B cell (primary cell): ENCODE measurements at places on chromosomes 6 and 20. TPM values are rescaled to one million over a fixed set of nuclear protein-coding genes. Genes with fewer than 3 reads are reported as not detected.

Gene SNAI1
- total RNA-seq: 3.5 and 4.3 TPM in 2 replicates

Gene LY6G5B
- total RNA-seq: 42.3 and 44.2 TPM in 2 replicates

Gene HLA-DMB
- total RNA-seq: 587 and 593 TPM in 2 replicates

Gene PNLDC1
- total RNA-seq: 0.46 and 0.71 TPM in 2 replicates

Gene HRH3
- total RNA-seq: not detected in 2 replicates

Gene PRPH2
- total RNA-seq: 0.10 and 0.15 TPM in 2 replicates

Gene TNF
- 22.2 and 22.6 TPM in 2 replicates for total RNA-seq

Gene SLX4IP
- total RNA-seq: 8.1 and 9.6 TPM in 2 replicates

Gene VSTM2L
- not detected in 2 replicates for total RNA-seq

Gene LSM2
- total RNA-seq: 45.3 and 52.4 TPM in 2 replicates

Gene ID4
- total RNA-seq: not detected in 2 replicates

Gene FAM162B
- not detected in 2 replicates for total RNA-seq

Gene PIM1
- total RNA-seq: 99.7 and 102 TPM in 2 replicates

Gene MOXD1
- 6.7 and 7.0 TPM in 2 replicates for total RNA-seq

Gene BPI
- total RNA-seq: 0.44 TPM in 1 of 2 replicates, not detected in the other

Gene PCED1A
- 83.5 and 96.8 TPM in 2 replicates for total RNA-seq

Gene PDYN
- total RNA-seq: not detected in 2 replicates

Gene CYP21A2
- total RNA-seq: 0.51 TPM in 1 of 2 replicates, not detected in the other

Gene FAM83D
- 1.7 and 2.0 TPM in 2 replicates for total RNA-seq

Gene ANGPT4
- not detected in 2 replicates for total RNA-seq

Gene HLA-DQA1
- 463 and 489 TPM in 2 replicates for total RNA-seq

Gene GNMT
- total RNA-seq: 2.0 and 2.8 TPM in 2 replicates

Gene IMPG1
- total RNA-seq: not detected in 2 replicates

Gene NR2E1
- not detected in 2 replicates for total RNA-seq

Gene SPATS1
- not detected in 2 replicates for total RNA-seq

Gene MPIG6B
- 0.24 and 0.54 TPM in 2 replicates for total RNA-seq

Gene TRDN
- not detected in 2 replicates for total RNA-seq

Gene EDN1
- 2.1 and 2.6 TPM in 2 replicates for total RNA-seq

Gene TAP2
- total RNA-seq: 126 and 135 TPM in 2 replicates

Gene DEFB132
- total RNA-seq: not detected in 2 replicates

Gene COL19A1
- total RNA-seq: 56.9 and 61.4 TPM in 2 replicates

Gene HLA-DRB1
- total RNA-seq: 559 and 584 TPM in 2 replicates

Gene OR2B6
- not detected in 2 replicates for total RNA-seq

Gene MUC21
- not detected in 2 replicates for total RNA-seq
